Activated naive CD4-positive, alpha-beta T cell treated with anti-CD3 and anti-CD28 coated beads, Interleukin-2, amount 50 U/mL, for 72 hours (primary cell): ENCODE measurements at places on chromosomes 12 and 14. TPM values are rescaled to one million over a fixed set of nuclear protein-coding genes. Genes with fewer than 3 reads are reported as not detected.

The IL26 gene
- not detected for total RNA-seq

The TAS2R8 gene
- not detected for total RNA-seq

The KRT1 gene
- total RNA-seq = not detected

The OAS1 gene
- 17.8 TPM for total RNA-seq

The KRT84 gene
- total RNA-seq = not detected

The DCN gene
- not detected for total RNA-seq

The REM2 gene
- total RNA-seq = 0.93 TPM

The MMAB gene
- 27.4 TPM for total RNA-seq

The COCH gene
- 1.4 TPM for total RNA-seq

The CPM gene
- 10.4 TPM for total RNA-seq

The GSC gene
- total RNA-seq = not detected

The TMEM179 gene
- total RNA-seq = not detected

The AQP2 gene
- not detected for total RNA-seq

The CLEC6A gene
- total RNA-seq = not detected

DNA sequence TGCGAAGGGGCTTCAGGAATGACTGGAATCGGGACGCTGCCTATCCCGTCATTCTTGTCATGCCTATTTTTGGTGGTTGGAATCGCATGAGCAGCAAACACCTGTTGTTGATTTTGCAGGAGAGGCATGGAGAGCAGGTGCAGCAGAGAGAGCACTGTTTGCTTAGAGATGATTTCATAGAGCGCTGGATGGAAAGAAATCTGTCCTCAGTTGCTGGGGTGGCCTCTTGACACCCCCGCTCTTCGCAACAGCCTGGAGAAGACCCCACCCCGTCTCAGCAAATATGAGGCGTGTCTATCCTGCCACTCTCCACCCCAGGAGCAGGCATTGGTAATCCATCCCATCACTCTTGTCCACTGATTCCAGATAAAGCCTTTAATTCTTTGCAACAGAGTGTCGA, 19.3 kb upstream of the NCOR2 start:
- no peak for DNase-seq

- no peak for DNase-seq
Measured at GRCh38 chr14:51441001-51441400, 201.0 kb downstream of the TMX1 start.

GRCh38 chr12:8127138-8127537, 3.7 kb downstream of the CLEC4A start:
- DNase-seq = no peak

DNA sequence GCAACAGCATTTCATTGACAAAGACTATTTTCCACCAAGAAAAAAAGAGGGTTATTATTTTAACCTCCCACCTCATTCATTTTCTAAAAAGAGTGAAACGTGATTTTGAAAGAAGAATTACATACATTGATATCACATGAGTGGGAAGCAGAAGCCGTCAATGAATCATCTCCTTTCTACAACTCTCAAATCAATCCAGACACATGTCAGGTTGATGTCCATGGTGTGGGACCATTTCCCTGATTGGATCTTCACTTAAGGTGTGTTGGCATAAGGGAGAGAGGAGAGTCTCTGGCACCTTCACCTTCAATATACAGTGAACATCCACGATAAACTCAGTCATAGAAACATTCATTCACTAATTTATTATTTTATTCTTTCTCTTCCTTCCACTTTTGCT, 1095.1 kb downstream of the BCL11B start:
- DNase-seq = no peak

- DNase-seq = no peak
Measured at GRCh38 chr14:75223664-75224154, 47.3 kb upstream of the TMED10 start.

GRCh38 chr12:104792570-104792969, 165.5 kb downstream of the SLC41A2 start:
- DNase-seq = no peak

DNA sequence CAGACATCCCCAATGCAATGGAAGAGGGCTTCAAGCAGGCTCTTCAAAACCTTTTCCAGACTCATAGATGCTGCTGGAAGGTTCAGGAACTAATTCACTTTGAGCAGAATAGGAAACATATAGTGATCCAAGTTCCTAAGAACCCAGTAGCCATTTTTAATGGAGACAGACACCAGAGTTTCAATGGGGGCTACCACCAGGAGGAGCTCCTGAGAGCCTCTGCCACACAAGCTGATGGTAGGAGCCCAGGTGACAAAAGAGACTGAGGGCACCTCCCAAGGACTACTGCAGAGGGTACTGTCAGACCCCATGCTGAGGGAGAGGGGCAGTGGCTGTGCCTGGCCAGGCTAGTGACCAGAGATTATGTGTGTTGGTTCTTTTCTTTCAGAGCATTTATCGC, 45.9 kb downstream of the IFNG start:
- DNase-seq = no peak

DNA sequence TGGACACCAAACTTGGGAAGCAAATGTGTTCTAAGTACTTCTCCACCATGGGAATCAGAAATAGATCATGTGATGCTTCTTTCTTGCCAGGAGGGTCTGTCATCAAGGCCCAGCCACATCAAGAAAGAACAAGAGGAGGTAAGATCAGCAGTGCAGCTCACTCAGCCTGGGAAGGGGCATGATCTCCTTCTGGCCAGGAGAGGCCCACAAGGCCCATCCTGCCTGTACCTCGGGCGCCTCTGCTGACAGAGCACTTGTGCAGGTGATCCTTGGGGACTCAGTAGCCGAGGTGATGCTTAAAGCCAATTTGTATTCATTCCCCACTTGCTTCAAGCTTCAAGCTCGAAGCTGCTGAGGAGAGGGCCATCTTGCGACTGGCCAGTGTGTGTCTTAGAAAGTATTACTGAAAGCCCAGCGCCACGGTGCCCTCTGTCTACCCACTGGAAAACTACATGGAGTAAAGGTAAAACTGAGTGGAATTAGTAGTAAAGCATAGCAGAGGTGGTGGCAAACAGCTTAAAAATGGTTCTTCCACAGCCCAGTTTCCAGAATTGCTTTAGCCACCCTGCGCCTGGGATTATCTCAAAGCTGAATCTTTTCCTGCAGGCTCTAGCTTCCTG, 26.2 kb downstream of the RTRAF start:
- no peak for DNase-seq

- DNase-seq = no peak
Measured at GRCh38 chr12:66191547-66192126, 2.6 kb downstream of the IRAK3 start.

DNA sequence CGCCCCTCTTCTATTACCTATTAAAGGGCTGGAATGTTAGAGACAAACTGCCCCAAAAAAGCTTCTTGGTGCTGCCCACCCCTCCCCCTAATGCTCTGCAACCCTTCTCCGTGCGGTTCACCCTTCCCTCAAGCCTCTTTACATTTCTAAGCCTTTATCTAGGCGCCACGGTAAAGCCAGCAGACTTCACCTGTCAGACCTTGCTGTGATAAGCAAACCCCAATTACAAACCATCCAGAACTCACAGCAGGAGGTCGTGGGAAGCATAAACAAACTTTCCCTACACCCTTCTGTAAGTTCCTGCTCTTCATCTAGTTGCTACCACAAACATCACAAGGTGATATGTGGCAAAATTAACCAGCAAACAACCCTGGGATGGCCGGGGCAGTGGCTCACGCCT, 56.8 kb downstream of the MOK start:
- no peak for DNase-seq

DNA sequence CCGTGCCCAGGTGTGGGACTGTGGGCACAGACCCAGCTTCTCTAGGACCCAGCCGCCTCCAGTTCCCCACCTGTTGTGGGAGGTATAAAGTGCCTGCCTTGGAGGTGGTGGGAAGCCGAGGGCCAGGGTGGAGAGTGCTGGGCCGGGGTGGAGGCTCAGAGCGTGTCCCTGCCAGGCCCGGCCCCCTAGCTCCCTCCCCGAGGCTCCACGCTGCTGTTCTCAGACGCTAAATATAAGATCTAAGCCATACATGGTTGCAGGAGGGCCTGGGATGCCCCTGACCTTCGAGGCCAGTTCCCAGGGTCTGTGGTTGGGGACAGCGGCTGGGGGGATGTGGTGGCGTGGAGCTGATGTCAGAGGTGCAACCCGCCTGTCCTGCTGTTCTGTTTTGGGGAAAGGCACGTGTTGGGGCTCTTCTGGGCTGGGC, 10.8 kb downstream of the INF2 start:
- no peak for DNase-seq

DNA sequence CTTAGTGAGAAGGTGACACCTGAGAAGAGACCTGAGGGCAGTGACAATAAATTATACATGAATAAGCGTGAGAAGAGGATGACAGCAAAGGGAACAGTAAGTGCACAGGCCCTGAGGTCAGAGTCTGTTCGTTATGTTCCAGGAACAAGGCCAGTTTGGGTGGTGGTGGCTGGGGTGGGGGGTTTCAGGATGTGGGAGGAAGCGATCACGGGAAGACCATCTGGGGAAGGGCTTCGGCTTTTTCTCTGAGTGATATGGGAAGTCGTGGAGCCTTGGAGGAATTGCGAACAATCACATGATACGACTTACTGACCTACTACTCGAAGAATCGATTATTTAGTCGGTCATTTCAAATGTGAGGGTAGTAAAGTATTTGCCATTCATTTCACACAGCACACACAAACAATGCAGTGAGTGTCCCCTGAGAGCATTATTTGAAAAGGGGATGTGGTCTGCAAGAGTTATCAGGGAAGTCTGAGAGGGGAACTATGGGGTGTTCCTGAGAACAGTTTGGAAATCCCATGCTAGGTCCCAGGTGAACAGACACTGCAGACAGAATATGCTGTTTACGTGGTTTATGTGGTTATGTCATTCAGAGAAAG, 94.7 kb downstream of the SLC38A1 start:
- no peak for DNase-seq

GRCh38 chr12:25651931-25652330, 98.8 kb upstream of the LMNTD1 start:
- DNase-seq = no peak

- DNase-seq = no peak
Measured at GRCh38 chr14:105091517-105092170, 26.4 kb upstream of the GPR132 start.

DNA sequence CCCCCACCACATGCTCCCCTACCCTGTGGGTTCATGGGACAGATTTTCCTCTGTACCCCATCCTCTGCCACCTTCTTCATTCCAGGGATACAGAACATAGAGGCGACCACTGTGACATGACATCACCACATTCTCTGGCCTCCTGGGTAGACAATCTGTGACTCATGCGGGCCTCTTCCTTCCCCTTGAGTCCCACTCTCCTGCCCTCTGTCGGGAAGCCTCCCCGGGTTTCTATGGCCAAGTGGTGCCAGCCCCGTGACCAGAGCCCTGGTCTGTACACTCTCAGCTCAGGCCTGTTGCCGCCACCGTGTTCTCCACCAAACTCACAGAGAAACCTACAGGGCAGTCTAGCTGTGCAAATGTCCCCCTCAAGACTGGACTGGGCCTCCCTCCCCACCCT, 8.0 kb downstream of the CLMN start:
- DNase-seq = no peak

GRCh38 chr12:19245666-19246065, 116.1 kb downstream of the PLEKHA5 start:
- no peak for DNase-seq

DNA sequence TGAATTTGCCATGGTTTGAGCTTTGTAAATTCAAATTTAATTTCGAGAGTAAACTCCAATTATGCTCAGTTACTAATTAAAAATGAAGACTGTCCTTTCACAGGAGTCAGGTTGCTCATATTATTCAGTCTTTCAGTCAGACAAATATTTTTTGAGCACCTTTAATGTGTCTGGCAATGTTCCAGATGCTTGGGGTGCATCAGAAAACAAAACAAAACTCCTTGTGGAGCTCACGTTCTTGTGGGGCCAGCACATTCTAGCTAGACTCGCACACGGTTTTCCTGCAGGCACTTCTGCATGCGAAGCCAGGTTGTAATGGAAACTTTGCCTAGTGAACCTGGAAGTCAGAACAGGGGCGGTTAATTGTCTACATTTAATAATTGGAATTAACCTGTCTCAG, 64.0 kb upstream of the ATF1 start:
- no peak for DNase-seq
